ENCODE measurements at places on chromosomes 1 and 21.

DNA sequence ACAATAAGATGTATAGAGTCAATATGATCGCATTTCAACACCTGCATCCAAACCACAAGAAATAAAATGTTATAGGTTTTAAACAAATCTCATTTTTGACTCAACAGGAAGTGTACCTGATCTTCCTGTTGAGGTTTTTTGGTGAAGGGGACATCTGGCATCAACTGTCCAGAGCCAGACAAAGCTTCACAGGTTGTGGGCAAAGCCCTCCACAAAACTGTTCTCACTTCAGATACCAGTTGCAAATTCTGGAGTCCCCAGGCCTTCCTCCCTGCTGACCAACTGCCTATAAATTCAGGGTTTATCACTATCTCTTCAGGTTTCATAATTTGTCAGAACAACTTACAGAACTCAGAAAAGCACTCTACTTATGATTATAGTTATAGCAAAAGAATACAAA, 326.1 kb upstream of the CAMK1G start:
- no peak for DNase-seq

- DNase-seq = no peak
Measured at GRCh38 chr1:229432116-229432461, 1.8 kb downstream of the ACTA1 start.

GRCh38 chr21:15671188-15671587, 58.6 kb upstream of the USP25 start:
- DNase-seq = no peak

DNA sequence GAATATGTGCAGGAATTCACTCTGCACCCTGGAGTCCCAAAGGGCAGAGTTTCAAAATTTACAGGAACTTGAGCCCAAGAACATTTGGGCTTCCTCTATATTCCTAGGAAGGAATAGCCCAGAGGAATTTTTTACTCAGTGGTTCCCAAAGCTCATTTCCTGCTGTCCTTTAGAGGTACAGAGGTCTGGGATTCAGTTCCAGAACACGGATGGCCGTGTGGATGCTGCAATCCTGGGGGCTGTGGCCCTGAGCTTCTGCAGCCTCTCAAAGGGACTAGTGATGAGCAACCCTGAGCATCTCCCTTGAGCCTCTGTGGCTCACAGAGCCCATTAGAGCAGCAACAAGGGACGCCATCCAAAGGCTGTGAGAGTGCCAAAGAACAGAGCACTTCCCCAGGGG, 10.1 kb upstream of the RHOU start:
- no peak for DNase-seq

DNA sequence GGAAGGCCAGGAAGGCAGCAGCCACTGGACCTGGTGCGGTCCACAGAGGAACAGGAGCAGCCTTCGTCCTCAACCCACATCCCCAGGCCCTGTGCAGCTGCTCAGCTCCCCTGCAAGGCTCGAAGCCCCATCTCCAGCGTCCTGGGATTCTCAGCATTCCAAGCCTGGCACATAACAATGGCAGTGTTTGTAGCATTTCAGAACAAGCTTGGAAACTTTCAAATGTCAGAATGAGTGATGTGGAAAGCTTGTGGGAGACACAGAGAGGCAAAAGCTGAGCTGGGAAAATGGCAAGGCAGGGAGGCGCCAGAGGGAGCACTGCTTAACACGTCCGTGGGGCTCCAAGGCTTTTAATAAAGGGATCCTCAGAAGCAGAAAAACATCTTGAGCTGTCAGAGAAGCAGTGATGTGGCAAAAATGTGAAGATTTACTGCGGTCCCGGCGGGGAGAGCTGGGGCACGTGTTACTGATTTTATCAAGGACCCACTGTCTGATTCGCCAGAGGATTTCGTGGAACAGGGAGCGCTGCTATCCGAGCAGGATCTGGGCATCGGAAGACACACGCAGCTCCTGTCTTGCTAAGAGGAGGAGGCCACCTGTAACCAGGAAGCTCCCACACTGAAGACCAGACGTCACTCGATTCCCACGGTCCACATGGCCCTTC, 38.1 kb downstream of the TOMM20 start:
- DNase-seq = no peak

DNA sequence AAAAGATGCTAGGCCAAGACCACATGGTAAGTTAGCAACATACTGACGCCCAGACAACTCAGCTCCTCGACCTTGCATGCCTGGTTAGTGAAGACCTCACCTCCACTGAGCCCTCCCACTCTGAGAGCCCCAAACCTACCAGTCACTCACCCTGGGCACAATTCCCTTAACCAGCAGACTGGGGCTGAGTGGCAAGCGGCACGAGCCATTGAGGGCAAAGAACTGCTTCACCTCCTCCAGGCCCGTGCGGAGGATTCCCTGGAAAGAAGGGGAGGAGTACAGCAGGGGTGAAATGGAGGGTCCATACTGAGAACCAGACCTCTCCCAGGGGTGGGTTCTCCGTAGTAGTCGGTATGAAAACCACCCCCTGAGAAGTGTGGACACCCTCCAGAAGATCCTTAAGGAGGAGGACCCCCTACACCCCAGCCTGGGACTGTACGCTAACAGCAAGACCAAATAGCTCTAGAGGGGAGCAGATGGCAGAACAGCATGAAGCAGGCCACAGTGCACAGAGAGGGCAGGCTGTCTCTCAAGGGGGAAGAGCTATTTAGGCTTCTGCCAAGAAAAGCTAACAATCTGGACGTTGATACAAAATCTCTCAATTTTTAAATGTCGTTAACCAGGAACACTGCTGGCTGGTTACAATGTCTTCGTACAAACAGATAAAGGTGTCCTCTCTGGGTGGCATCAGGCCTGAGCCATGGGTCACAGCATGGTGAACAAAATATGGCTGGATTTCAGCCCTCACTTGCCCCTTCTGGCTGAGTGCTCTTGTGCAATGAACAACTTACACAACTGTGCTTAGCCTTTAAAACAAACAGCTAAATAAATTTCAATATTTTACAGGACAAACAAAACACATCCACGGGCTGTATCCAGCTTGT, 31.0 kb upstream of the PPP1R15B start:
- no peak for DNase-seq

- peak; percentile 17 for DNase-seq
Measured at GRCh38 chr1:213244664-213245091, 193.6 kb downstream of the RPS6KC1 start.

- DNase-seq = no peak
Measured at GRCh38 chr1:33047290-33047689, 10.6 kb upstream of the AK2 start.

GRCh38 chr1:183905508-183906113, 100.7 kb downstream of the RGL1 start:
- DNase-seq = no peak

DNA sequence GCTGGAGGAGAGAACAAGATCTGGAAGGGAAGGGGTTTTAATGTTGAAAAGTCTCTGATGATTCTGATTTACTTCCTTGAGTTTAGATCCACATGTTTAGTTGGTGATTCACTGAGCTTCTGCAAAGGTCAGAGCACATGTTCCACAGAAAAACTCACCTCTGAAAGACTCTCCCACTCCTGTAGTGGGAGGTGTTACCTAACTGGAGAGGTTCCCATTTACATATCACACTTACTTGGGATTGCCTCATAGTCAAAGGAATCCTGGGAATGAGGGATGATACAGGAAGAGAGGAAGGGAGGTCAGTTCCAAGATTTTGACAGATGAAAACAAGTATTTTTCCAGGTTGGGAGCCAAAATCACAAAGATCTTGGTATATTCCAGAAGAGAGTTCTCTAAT, 2.7 kb upstream of the NTNG1 start:
- no peak for DNase-seq

GRCh38 chr1:15222653-15223303, 24.2 kb upstream of the FHAD1 start:
- no peak for DNase-seq

DNA sequence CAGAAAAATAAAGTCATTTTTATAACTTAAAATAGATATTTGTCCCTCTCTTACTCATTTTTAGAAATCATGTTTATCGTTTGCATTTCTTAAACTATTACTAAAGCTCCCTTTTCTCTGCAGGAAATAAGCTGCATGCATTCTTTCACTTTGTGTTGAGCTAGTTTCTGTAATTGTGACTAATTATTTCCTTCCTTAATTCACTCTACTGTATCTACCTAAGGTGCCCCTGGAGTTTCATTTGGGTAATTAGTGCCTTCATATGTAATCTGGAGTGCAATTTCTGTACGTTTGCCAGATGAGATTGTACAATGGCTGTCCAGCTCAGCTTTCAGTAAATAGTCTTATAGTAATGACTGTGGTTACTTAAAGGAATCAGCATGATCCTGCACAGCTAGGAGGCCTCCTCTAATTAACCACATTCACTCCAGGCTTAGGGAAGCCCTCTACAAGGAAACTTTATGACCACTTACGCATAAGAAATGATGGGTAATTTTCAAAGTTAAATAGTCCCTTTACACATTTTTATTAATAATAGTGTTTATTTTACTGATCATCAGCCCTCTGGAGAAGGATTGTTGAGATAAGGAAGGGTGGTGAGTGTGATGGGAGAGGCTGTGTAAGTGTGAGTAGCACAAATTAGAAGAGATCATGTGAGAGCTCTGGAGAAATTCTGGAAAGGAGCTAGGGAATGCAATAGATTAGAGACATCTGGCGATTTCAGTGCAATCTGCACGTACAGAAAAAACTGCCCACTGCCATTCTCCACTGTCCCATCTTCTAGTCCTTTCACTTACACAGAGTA, 86.8 kb downstream of the LRRC8C start:
- DNase-seq = no peak

- no peak for DNase-seq
Measured at GRCh38 chr1:182713939-182714338, 29.6 kb upstream of the RGS8 start.

DNA sequence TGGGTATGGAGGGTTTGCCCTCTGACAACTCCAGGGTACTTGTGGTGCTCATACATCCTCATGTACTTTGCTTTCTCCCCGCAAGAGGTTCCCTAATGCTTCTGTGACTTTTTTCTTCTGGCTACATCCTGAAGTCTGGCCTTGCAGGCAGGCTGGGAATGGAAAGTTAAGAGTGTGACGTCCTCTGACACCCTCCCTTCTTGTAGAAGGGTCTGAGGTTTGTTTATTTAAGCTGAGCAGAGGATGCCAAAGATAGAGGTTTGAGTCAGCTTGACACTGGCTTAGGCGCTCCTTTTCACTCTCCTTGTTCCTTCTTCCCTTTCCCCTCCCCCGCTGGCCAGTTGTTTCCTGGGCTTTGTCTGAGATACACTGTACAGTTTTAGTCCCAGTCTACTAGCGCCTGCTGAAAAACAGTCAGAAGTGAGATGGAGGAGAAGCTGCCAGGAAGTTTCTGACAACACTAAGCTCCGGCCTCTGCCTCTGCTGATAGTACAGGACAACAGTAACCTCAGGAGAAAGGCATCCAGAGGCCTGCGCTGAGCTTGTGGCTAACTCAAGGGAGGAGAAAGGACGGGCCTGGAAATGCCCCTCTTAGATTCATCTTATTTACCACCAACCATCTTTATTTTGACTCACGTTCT, at the start of gene MACF1:
Gene MACF1 (plus strand): TSS at position 255 of the 641 bp plus-strand sequence. CDS start 328 bp downstream, at position 583.
- peak; percentile 84 for DNase-seq

DNA sequence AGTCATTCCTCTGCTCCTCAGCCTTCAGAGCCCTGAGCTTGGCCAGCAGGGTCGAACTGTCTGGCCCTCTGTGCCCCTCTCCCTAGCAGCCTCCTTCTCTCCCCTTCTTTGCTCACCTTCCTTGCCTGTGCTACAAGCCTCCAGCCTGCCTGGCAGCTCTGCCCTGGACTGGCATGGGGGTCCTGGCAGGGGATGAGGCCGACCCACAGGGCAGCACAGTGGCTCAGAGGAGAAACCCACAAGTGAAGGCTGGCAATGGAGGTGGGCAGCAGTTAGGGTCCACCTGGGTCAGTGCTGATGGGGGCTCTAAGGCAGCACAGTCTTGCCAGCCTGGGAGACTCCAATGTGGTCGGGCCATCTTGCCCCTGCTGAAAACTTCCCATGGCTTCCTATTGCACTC, 274.2 kb downstream of the GRIK3 start:
- DNase-seq = no peak

- no peak for DNase-seq
Measured at GRCh38 chr1:214303141-214303930, 22.4 kb downstream of the SMYD2 start.

DNA sequence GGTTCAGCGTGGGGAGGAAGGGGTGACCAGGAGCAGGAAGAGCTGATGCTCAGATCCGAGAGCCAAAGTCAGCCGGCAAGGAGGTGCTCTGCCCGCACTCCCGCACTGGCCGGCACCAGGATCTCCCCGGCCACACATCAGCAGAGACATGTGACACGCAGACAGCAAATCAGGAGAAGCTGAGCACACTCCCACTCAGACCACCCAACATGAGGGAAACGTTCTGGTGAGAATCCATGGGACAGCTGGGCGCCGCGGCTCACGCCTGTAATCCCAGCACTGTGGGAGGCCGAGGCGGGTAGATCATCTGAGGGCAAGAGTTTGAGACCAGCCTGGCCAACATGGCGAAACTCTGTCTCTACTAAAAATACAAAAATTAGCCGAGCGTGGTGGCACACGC, 18.6 kb upstream of the PTTG1IP start:
- no peak for DNase-seq

DNA sequence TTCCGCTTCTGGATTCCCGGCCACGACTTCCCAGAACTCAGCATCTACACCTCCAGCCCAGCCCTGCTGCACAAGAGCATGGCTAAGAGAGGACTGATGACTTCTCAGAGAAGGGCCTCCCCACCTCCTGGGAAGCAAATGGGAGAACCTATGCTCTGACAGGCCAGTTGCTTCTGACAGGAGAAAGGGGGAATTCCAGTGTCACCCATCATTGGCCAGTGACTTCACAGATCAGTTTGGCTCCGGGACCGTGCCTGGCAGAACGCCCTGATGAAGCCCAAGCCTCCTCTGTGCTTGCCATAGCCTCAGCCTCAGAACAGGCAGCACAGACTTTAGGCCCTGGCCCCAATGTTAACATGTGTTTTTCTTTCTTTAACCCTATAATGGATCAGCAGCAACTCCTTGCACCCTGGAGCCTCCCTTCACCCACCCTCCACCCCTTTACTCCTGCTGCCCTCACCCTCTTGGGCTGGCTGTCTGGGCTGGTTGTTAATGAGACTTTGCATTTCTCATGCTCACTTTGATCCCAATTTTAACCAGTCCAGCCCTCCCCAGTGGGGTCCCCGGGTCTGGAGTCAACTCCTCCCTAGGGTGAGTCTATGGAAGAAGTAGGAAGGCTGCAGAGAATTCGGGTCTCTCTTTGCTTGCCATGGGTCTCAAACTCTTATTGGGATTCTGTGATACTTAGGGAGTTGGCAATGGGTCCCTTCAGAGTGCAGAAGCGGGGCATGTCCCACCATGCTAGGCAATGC, 42.7 kb upstream of the SLC30A1 start:
- no peak for DNase-seq

GRCh38 chr1:176193023-176193422, 14.1 kb downstream of the COP1 start:
- no peak for DNase-seq

GRCh38 chr1:972726-973458, 6.6 kb downstream of the PLEKHN1 start:
- no peak for DNase-seq

DNA sequence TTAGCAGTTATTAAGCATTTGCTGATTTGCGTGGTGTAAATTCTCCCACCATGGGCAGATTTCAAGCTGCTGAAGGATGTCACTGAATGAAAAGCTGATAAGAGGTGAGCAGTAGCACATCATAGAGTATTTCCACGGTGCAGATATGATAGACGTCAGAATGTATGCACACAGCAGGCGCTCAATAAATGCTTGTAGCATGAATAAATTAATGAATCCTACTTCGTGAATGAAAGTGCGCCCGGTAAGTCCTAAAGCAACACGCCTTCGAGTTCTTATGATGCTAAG, 510 bp upstream of the UBIAD1 start:
- DNase-seq = no peak

GRCh38 chr1:1671365-1672119, 12.7 kb upstream of the CDK11B start:
- no peak for DNase-seq

- DNase-seq = no peak
Measured at GRCh38 chr1:41467673-41468072, 16.8 kb downstream of the EDN2 start.
